ENCODE measurements at places on chromosomes 5 and 9.

DNA sequence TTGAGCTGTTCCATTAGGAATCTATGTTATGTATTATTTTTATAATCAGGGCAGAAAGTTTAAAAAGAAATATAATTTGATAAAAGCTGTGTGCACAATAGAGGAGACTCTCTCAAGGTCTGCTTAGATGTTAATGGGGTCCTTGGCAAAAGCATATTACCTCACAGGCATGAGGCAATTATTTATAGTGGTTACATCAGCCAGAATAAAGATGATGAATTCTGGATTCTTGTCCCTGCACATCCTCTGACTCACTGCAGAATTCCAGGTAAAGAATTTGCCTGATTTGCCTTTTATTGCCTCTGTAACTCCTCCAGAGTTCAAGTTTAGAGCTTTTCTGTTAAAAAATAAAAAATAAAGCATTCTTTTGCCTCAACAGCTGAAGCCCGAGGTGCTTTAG is 253.6 kb downstream of the MAST4 start:
- no peaks in the 10 kb centered on the region for H3K27me3 ChIP-seq
- no peaks in the 10 kb centered on the region for H3K4me1 ChIP-seq
- no peak overlapping the region for H3K27ac ChIP-seq

- H3K4me1 ChIP-seq = no peaks in the 10 kb centered on the region
- no peaks in the 10 kb centered on the region for H3K27me3 ChIP-seq
- H3K27ac ChIP-seq = no peak overlapping the region
- DNase-seq = no peak
- H3K4me3 ChIP-seq = no peak overlapping the region
Measured at GRCh38 chr5:99076723-99077640, 148.2 kb upstream of the CHD1 start.

GRCh38 chr5:139925650-139926640 is 117.2 kb downstream of the NRG2 start:
- no peak overlapping the region for H3K27ac ChIP-seq
- no peaks in the 10 kb centered on the region for H3K27me3 ChIP-seq
- no peak for DNase-seq
- H3K4me3 ChIP-seq = no peak overlapping the region
- H3K36me3 ChIP-seq = no peaks in the 10 kb centered on the region
- H3K4me1 ChIP-seq = peaks cover 2% of the 10 kb centered on the region

DNA sequence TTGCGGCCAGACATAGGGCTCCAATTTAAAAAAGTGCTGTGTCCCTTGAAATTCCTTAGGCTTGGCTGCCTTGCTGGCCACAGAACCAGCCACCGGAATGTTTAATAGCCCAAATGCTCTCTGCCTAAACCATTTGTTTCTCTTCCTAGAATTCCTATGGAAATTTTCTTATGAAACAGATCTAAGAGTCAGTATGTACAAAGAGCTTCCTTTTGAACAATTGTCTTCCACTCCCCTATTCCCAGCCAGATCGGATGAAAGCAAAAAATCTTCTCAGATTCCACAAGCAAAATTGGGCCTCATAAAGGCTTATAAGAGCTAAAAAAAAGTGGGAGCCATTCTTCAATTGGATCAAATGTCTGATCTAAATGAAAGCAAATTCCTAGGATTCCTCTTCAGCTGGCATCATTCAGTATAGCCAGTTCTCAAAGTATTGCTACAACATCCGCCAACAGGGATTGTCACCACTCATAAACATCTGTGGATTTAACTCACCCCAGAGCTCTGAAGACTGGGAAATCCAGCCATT is 104.3 kb downstream of the CEMIP2 start:
- DNase-seq = no peak
- H3K4me1 ChIP-seq = peaks cover 15% of the 10 kb centered on the region
- no peak overlapping the region for H3K4me3 ChIP-seq
- H3K27ac ChIP-seq = peak overlapping the region; percentile 22

DNA sequence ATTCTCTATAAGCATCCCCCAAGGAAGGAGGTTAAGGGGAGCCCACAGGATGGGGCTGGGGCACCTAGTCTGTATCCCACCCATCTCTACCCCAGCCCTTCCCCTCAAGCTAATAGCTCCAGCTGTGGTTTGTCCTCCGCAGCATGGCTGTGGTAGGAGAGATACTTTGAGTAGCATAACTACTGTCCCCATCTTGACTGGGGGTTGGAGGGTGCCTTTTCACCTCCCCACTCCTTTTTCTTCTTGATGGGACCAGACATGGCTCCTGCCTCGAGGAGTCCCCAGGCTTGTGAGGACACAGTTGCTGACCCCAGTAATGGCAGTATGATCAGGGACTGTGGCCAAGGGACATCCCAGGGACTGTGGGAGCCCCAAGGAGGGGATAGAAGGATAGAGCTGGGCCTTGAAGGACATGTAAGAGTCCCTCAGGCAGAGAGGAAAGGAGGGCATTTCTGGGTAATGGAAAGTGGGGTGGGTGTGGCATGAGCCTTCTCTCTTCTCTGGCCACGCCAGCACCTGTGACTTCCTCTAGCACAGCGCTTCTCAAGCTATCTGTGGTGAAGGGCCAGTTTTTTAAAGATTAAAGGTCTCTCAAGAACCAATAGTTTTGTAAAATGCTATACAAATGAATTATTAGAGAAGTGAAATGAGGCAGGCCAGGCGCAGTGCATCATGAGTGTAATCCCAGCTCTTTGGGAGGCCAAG is 14.0 kb downstream of the OLFML2A start:
- no peaks in the 10 kb centered on the region for H3K36me3 ChIP-seq
- H3K4me3 ChIP-seq = no peak overlapping the region
- no peak overlapping the region for H3K27ac ChIP-seq
- no peaks in the 10 kb centered on the region for H3K4me1 ChIP-seq

DNA sequence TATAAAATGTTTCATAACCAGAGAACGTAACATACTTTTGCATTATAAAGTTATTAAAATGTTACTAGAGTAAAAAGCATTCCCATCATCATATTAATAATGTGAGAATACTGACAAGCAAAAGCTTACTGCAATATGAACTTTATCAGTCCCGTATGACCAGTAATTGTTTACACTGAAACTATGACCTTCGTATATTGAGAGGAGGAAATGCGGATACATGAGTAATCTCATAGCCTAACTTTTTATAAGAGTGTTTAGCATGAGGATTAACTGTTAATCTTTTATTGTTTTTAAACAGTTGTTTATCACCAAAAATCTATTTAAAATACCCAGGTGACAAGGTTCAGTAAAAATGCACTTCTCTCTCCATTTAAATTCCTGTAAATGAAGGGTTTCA is 272.4 kb downstream of the SLF1 start:
- no peak overlapping the region for H3K4me3 ChIP-seq
- no peaks in the 10 kb centered on the region for H3K36me3 ChIP-seq
- no peaks in the 10 kb centered on the region for H3K4me1 ChIP-seq
- no peaks in the 10 kb centered on the region for H3K27me3 ChIP-seq
- no peak for DNase-seq

GRCh38 chr9:87610200-87611155 is 112.8 kb downstream of the DAPK1 start:
- no peak overlapping the region for H3K27ac ChIP-seq
- no peaks in the 10 kb centered on the region for H3K27me3 ChIP-seq

- H3K27me3 ChIP-seq = no peaks in the 10 kb centered on the region
- H3K4me1 ChIP-seq = no peaks in the 10 kb centered on the region
- DNase-seq = no peak
Measured at GRCh38 chr9:77816641-77817341, 168.7 kb upstream of the GNA14 start.

Measured in H1 (cell line).